ENCODE measurements at places on chromosomes 16 and 17.

DNA sequence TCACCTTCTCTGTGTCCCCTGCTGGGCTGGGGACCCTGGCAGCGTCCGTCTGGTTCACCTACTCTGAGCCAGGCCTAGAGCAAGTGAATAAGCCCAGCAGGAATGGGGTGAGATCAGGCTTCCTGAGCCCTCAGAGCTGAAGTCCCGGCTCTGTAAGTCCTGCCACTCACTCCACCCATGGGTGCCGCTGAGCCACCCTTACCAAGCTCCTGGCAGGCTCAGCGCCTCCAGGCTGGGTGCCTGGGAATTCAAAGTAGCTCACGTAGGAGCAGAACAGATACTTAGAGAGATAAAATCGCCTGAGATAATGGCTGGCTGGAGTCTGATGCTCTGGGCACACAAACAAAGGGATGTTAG lies 9.8 kb upstream of the LASP1NB start:
- peak; percentile 61 for DNase-seq

DNA sequence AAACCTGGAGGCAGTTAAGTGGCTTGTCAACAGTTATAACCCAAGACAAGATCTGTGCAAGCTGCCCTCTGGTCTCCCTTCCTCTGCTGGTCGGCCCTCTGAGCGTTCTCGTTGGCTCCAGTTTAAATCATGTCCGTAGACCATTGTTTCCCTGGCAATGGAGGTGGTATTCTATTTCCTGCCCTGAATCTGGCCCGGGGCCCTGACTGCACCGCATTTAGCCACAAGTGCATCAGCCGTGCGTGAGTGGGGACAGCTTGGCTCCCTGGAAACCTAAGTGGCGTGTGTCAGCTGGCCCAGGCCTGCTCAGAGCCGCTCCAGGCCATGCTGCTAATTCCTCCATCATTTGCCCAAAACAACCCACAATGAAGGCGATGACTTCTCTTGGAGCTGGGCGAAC lies 15.0 kb upstream of the MYLK3 start:
- no peak for DNase-seq

DNA sequence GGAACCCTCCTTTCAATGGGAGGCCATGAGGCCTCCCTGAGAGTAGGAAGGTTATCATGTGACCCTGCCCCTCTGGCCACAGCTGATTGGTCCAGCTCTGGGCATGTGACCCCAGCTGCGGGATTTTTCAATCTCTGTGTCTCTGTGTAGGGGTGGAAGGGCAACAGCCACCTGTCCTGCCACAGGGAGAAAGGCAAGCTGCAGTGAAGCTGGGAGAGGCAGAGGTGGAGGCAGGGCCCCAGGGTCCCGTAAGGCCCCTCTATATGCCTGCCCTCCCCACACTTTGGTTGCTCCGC lies 10.9 kb downstream of the DNAAF8 start:
- DNase-seq: no peak

GRCh38 chr17:65099941-65100315 lies 37.2 kb upstream of the RGS9 start:
- DNase-seq: no peak

- no peak for DNase-seq
Observed at GRCh38 chr16:56424404-56424764, 961 bp downstream of the AMFR start.

- DNase-seq: no peak
Observed at GRCh38 chr17:2893422-2893914, 97.2 kb downstream of the RAP1GAP2 start.

GRCh38 chr17:7557775-7558543 lies 591 bp upstream of the TNFSF13 start:
- DNase-seq: no peak

- DNase-seq: no peak
Observed at GRCh38 chr16:79001156-79001967, 599.2 kb downstream of the MAF start.

DNA sequence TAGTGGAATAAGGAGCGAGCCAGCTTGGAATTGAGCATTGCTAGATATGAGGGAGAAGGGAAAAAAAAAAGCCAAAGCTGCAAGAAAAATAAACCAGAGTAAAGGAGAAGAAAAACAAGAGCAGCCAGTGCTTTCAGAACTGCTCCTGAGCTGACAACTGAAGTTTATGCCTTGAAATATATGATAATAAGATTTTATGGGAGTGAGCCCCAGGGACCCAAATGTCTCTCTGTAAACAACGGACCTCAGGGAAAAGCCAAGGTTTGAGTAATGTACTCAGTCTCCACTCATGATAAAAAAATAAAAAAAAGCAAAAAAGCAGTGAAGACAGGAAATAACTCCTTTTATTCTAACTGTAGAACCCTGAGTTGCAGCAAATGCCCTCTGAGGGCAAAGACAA lies 132.6 kb downstream of the SNX11 start:
- DNase-seq: no peak

GRCh38 chr16:1791256-1791942 lies 2.1 kb downstream of the IGFALS start:
- no peak for DNase-seq

- no peak for DNase-seq
Observed at GRCh38 chr16:79651363-79651762, 50.8 kb upstream of the MAF start.

- DNase-seq: no peak
Observed at GRCh38 chr17:43212641-43213490, 1.2 kb downstream of the TMEM106A start.

- no peak for DNase-seq
Observed at GRCh38 chr17:69763503-69763902, 311.5 kb upstream of the KCNJ16 start.

GRCh38 chr17:37516127-37516571 lies 26.5 kb downstream of the DUSP14 start:
- DNase-seq: no peak

GRCh38 chr16:13999895-14000425 lies 71.2 kb upstream of the MRTFB start:
- no peak for DNase-seq

- no peak for DNase-seq
Observed at GRCh38 chr16:50718061-50718760, 23.7 kb upstream of the CYLD start.

DNA sequence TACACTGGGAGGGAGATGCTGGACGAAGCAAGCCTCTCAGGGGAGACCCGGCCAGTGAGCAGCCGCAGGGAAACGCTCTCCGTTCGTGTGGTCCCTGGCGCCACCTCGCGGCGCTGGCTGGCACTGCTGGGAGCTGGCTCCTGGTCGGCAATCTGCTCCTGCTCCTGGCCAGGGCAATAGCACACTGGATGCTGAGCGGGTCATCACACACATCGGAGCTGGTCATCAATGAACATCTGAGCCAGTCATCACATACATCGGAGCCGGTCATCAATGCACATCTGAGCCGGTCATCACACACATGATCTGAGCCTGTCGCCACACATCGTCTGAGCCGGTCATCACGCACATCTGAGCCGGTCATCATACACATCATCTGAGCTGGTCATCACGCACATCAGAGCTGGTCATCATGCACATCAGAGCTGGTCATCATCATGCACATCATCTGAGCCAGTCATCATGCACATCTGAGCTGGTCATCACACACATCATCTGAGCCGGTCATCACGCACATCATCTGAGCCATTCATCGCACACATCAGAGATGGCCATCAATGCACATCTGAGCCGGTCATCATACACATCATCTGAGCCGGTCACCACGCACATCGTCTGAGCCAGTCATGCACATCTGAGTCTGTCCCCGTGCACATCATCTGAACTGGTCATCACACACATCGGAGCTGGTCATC lies 217.3 kb downstream of the RBFOX3 start:
- DNase-seq: no peak

DNA sequence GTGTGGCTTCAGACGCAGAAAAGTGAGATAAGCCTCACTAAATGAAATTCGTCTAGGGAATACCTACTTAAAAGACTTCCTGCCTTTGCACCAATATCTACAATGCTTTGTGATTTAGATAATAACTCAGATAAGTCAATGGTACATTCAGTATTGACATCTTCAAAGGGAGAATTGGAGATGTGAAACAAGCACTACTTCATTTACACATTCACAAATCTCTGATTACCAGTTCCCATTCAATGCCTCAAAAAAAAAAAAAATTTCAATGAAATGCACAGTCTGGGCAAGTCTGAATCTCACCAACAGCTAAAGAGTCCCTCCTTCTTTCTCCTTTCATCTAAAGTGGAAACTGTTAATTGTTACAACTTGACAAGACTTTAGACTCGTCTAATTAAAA lies 3.7 kb downstream of the PHF12 start:
- no peak for DNase-seq

- DNase-seq: no peak
Observed at GRCh38 chr17:32484628-32485027, 2.2 kb upstream of the CDK5R1 start.

GRCh38 chr16:78715673-78716072 lies 616.2 kb downstream of the WWOX start:
- no peak for DNase-seq

GRCh38 chr16:73152386-73153125 lies 104.6 kb upstream of the ZFHX3 start:
- no peak for DNase-seq

GRCh38 chr17:17175917-17176316 lies 30.2 kb downstream of the PLD6 start:
- DNase-seq: no peak

DNA sequence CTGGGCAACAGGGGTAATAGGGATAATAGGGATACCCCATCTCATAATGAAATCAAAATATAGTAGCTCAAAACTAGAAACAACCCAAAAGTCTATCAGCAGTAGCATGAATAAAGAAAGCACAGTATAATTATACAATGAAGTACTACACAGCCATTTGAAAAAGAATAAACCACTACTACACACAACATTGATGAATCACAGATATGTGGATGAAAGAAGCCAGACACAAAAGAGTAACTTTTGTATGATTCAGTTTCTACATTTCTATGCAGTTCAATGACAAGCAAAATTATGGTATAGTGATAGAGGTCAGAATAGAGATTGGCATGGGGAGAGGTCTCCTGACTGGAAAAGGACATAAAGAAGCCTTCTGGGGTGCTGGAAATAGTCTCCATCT lies 2.8 kb upstream of the HOXB13 start:
- no peak for DNase-seq

- DNase-seq: no peak
Observed at GRCh38 chr17:50312308-50312707, 33.6 kb upstream of the XYLT2 start.

GRCh38 chr16:48612611-48613010 lies 2.6 kb upstream of the N4BP1 start:
- no peak for DNase-seq

GRCh38 chr17:29196769-29197515 lies 16.7 kb upstream of the MYO18A start:
- no peak for DNase-seq

DNA sequence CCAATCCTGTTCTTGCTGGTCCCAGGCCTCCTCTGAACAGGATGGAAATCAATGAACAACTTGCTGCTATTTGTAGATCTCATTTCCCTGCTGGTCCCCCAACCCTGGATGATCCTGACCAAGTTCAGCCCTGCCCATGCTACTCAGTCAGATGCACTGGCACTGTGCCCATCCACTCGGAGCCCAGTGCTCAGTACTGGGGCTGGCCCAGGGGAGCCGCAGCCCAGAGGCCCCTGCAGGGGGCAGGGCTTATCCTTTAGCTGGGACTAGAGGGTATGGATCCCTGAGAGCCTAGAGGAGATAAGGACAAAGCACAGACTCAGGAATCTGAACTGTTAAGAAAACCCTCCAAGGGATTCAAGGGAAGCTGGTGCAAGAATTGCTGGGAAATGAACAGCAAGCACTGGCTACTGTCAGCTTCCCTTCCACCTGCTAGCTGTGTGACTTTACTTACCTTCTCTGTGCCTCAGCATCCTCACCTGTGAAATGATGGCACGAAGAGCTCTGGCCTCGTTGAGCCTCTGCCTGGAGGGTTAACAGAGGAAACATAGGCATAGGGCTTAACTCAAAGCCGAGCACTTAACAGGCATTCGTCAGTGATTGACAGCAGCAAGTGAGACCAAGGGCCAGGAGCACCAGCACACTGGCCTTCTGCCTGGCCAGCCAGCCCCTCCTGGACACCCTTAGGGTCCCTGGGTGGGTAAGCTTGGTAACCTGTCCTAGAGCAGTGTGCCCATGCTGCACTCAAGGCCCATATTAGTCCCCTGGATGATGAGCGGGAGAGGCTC lies 29.8 kb upstream of the C1QL1 start:
- no peak for DNase-seq

DNA sequence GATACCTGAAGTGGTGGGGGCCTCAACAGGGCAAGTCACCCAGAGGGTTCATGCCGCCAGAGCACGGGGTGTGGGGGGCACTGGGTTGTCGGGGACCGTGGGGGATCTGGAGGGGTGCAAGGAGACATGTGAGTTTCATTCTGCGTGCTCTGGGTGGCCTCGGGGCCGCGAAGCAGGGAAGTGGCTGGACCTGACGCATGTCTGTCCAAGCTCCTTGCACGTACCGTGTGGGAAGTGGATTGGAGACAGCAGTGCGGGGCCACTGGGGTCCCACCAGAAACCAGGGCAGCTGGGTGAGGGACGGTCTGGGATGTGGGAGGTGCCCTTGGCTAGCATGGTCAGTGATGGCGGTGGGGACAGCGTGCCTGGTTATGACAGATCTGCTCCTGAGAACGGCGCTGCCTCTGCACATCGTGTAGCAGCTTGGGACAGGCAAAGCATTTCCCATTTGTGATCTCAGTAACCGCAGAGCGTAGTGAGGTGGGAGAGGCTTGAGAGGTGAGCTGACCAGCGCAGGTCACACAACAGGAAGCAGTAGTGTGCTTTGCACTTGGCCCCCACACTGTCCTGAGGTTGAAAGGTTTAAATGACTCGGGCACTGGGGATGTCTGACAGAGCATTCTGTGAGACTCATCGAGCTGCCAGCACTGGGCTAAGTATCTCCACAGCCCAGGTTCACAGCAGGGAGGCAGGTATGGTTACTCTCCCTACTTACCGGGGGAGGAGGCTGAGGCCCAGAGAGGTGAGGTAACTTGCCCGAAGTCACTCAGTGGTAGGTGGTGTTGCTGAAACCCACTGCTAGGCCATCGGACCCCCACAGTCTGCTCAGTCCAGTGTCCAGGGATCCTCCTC lies 114.4 kb downstream of the SOCS1 start:
- peak; percentile 92 for DNase-seq

- DNase-seq: no peak
Observed at GRCh38 chr17:79473876-79474440, 136.9 kb downstream of the RBFOX3 start.
